ENCODE measurements at places on chromosomes 5 and 9. TPM values are rescaled to one million over a fixed set of nuclear protein-coding genes. Genes with fewer than 3 reads are reported as not detected.

The SAP30L gene
- total RNA-seq, result 38.6 TPM

The OBP2B gene
- total RNA-seq, result not detected

The ZNF658 gene
- 2.5 TPM for total RNA-seq

DNA sequence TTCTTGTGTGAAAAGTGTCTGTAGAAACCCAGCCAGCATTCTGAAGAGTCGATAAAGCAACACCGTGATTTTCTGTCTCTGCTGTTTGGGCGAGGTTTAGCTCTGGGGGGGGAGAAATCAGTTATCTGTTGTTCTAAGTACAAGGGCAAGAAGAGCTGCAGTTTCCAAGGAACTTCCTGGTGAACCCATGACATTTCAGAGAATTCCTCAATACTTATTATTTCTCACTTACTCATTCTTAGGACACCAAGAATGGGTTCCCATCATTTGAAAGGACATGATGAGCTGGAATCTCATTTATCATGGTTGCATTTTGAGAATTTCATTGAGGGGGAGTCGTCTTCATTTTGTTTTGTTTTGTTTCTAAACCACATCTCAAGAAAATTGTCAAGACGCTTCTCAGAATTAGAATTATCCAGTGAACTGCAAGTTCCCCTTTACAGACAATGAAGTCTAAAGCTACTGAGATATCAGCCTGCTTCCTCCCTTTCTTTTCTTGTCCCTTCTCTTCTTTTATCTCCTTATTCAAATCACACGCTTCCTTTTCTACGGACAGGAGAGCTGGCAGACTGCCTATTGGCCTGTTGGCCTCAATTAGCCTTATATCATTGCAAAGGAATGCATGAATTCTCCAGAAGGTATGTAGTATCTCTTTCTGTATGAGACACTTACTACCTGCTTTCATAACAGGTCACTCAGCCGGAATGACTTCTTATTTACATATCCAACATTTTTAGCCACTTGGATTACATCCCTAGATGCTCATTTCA lies 53.7 kb downstream of the ZNF462 start:
- H3K27ac ChIP-seq, result peak overlapping the region; percentile 77
- H3K4me1 ChIP-seq, result peaks cover 61% of the 10 kb centered on the region
- peaks cover 11% of the 10 kb centered on the region for H3K36me3 ChIP-seq
- no peaks in the 10 kb centered on the region for H3K27me3 ChIP-seq

- no peak overlapping the region for H3K27ac ChIP-seq
- H3K27me3 ChIP-seq, result no peaks in the 10 kb centered on the region
- H3K4me1 ChIP-seq, result no peaks in the 10 kb centered on the region
- H3K36me3 ChIP-seq, result no peaks in the 10 kb centered on the region
- H3K4me3 ChIP-seq, result no peak overlapping the region
These were observed 286.1 kb downstream of the IRX2 start for GRCh38 chr5:2465383-2465782.

- no peaks in the 10 kb centered on the region for H3K36me3 ChIP-seq
- no peak for DNase-seq
- no peaks in the 10 kb centered on the region for H3K4me1 ChIP-seq
- H3K4me3 ChIP-seq, result no peak overlapping the region
These were observed 394.4 kb upstream of the ZNF608 start for GRCh38 chr5:125140855-125141254.

DNA sequence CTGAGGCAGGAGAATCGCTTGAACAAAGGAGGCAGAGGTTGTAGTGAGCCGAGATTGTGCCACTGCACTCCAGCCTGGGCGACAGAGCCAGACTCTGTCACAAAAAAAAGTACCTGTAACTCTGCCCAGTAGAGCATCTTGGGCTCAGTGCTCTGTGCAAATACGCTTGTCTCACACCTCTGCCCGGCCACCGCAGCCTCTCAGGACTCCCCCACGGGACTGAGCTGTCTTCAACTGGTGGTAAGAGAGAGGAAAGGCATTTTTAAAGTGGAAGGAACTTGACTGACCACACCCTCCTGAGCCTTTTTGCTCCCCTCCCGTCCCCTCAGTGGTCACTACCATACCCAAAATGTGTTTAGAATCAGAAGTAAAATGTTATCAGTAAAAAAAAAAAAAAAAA lies 174.3 kb upstream of the PIK3R1 start:
- H3K27ac ChIP-seq, result no peak overlapping the region
- H3K4me3 ChIP-seq, result no peak overlapping the region
- H3K27me3 ChIP-seq, result no peaks in the 10 kb centered on the region

DNA sequence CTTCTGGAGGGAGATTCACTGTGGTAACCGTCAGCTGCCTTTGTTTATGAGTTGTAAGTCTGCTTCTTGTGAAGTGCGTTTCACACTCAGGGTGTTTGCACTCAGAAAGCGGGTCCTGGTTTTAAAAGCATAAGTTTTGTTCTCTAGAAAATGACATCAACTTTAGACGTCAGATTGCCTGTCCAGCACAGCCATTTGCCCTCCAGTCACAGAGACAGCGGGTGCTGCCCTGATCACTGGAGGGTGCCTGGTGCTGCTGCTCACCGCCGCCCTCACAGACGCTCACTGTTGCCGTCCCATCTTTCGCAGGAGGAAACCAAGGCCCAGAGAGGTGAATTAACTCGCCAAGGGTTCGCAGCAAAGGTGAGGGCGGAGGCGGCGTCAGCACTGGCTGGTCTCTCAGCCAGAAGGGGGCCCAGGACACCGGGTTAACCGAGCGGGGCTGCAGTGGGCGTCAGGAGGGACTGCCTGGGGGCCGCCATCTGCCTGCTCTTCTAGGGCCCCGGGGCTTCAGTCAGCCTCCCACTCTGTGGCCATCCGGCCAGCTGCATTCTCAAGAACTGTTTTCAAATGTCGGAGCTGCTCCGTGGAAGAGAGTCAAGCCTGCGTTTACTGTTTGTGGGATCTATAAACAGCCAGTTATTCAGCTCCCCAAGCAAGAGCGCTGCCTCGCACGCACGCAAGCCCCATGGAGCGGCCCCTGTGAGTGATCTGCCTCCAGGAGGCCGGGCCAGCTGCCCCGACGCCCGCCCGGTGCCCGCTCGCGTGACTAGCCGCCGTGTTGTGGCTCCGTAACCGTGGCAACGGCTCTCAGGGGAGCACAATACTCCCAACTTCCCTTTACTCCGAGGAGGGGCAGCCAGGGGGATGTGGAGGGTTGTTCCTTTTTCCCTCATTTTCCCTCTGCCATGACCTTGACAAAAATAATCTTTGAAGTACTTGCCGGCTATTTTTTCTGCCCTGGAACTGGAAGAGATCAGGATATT lies 43.4 kb upstream of the EXOC3 start:
- peak overlapping the region; percentile 67 for H3K4me3 ChIP-seq
- H3K36me3 ChIP-seq, result peaks cover 7% of the 10 kb centered on the region
- no peaks in the 10 kb centered on the region for H3K27me3 ChIP-seq
- peak overlapping the region; percentile 91 for H3K27ac ChIP-seq
- H3K4me1 ChIP-seq, result peaks cover 14% of the 10 kb centered on the region

DNA sequence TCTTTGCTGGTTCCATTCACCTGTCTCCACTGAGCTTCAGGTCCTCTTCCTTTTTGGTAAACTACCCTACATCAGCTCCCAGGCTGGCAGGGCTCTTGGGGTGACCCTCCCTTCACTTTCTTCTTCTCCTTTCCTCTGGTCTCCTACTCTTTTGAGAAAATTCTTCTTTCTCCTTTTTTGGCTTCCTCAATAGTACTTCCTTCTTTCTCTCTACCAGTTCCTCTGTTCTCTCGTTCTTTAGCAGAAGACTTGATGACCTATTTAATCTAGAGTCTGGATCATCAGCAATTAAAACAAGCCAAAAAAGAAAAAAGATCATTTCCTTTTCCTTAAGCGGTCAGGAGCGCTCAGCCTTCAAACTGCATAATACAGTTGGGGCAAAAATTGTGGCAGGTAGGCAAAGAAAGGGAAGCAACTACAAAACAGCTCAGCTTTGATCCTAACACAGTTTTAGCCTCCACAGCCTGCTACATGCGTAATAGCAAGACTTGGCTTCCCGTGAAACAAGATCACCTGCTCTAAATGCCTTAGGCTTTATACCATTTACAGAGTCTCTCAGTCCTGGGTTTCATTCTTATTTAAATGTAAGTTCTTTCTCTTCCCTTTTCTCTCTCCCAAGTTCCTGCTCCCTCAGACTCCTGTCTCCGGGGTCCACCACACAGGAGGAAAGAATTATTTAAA lies 14.0 kb upstream of the GSN start:
- no peaks in the 10 kb centered on the region for H3K36me3 ChIP-seq
- H3K27ac ChIP-seq, result no peak overlapping the region
- no peak for DNase-seq
- H3K4me3 ChIP-seq, result no peak overlapping the region
- H3K27me3 ChIP-seq, result peaks cover 4% of the 10 kb centered on the region

DNA sequence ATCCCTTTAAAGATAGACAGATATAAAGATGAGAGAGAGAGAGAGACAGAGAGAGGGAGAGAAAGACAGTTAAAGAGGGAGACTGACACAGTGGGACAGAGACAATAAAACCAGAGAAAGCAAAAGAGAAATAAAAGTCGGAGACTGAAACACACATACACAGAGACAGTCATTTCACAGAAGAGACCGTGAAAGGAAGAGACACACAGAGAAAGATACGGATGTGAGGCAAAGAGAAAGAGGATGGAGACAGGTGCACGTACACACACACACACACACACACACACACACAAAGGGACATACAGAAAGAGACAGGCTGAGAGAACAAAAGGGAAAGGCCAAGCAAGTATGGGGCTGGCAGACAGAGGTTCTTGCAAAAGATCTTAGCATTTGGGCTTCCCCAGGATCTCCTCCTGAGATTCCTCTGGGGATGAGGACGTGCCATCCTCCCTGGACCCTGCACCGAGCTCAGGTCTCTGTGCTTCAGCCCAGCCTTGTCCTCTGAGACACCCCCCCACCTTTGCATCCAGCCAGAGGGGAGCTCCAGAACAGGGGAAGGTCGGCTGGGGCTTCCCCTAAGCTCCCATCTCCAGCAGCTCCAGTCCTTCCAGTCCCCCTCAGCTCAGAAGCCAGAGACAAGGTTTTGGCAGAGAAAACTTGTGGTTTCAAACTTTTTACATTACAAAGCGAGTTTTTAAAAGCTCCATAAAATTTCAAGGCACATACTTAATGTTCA lies 318.4 kb upstream of the PANK3 start:
- DNase-seq, result no peak
- no peak overlapping the region for H3K4me3 ChIP-seq
- H3K4me1 ChIP-seq, result no peaks in the 10 kb centered on the region
- H3K36me3 ChIP-seq, result no peaks in the 10 kb centered on the region
- H3K27ac ChIP-seq, result no peak overlapping the region

DNA sequence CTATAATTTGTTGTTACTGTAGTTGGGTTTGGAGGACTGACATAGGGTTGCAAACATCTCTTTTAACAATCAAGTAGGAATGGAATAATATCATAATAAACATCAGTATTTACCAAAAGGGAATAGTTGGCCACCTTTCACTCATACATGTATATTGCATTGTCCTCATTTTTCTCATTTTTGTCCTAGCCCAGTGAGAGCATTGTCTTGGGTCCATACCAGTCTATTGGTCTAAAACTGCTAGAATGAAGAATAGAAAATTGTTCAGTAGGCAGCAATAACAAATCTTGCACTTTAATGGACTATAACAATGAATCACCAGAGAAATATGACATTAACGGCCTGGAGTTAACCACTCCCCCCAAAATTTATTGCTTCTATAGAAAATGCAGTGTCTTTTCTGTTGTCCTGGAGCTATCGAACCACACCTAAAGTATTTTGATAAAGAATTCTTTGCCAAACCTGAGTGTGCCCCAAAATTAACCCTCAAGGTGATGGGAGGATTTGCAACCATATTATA lies 80.9 kb upstream of the IL33 start:
- H3K4me3 ChIP-seq, result no peak overlapping the region
- H3K27ac ChIP-seq, result no peak overlapping the region
- no peaks in the 10 kb centered on the region for H3K27me3 ChIP-seq
- no peaks in the 10 kb centered on the region for H3K36me3 ChIP-seq
- DNase-seq, result no peak
- peaks cover 23% of the 10 kb centered on the region for H3K4me1 ChIP-seq

- no peak overlapping the region for H3K4me3 ChIP-seq
- H3K27ac ChIP-seq, result no peak overlapping the region
- no peak for DNase-seq
- H3K4me1 ChIP-seq, result no peaks in the 10 kb centered on the region
- no peaks in the 10 kb centered on the region for H3K36me3 ChIP-seq
These were observed 111.3 kb upstream of the SAP30L start for GRCh38 chr5:154334406-154335064.

DNA sequence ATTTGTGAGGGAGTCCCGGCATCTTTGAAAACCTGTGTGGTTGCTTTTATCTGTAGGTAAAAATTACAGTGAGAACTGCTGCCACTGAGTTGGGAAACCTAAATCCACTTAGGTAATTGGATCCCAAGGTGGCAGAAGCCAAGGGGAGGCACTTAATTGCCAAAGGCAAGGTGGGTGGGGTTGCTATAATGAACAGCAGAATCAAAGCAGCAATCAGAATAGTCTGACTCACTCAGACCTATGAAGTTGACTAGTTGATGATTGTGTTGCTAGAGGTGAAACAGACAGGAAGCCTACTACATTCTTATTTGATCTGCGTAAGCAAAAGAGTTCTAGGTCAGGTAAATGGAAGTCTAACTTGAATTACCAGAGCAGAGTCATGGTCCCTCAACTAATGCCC lies 17.3 kb upstream of the BICD2 start:
- no peaks in the 10 kb centered on the region for H3K36me3 ChIP-seq
- H3K27me3 ChIP-seq, result no peaks in the 10 kb centered on the region
- peak; percentile 21 for DNase-seq
- no peak overlapping the region for H3K4me3 ChIP-seq
- H3K4me1 ChIP-seq, result no peaks in the 10 kb centered on the region

DNA sequence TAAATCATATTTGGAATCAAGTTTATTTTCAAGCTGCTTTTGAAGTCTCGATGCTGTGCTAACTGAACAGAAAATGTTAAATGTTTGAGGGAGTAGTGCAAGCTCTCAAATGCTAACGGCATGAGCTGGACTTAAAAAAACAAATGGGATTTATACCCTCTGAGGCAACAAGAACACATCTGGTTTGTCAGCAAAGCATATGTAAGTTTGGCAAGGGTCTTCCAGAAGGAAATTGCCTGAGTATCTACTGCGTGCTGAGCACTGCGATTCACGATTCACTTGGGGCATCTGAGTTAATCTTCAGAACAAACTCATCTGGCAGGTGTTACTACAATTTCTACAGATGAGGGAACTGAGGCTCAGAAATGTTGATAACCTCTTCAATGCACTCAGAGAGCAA lies 98.4 kb upstream of the C9orf72 start:
- no peak overlapping the region for H3K4me3 ChIP-seq
- no peaks in the 10 kb centered on the region for H3K27me3 ChIP-seq
- peaks cover 10% of the 10 kb centered on the region for H3K4me1 ChIP-seq
- no peak overlapping the region for H3K27ac ChIP-seq
- H3K36me3 ChIP-seq, result no peaks in the 10 kb centered on the region
- no peak for DNase-seq

DNA sequence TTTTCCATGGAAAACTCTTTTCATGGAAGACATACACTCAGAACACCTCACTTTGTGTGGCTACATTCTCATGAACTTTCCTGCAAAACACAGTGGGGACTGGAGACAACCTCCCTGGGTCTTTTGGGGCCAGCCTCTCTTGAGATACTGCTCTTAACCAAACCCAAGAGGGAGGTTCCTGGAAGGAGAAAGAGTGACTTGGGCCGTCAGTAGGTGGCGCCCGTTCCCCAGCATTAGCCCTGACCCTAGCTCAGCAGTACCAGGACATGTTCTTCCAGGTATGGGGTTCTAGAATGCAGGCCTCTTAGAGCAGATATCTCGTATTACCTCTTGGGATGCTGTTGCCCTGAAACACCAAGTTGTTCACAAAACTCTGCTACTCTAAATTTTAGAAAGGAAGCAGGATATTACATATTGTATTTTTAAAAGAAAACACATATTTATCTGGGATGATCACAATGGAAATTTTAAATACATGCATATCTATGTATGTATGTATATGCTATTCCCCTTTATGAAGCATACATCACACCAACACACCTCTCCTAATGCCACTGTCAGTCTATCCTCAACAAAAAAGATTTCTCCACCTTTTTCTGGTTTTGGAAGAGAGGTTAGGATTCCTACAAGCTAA lies 15.8 kb upstream of the GLIS3 start:
- H3K27me3 ChIP-seq, result no peaks in the 10 kb centered on the region
- H3K4me3 ChIP-seq, result no peak overlapping the region

All from Calu3 (cell line).